ENCODE measurements at places on chromosomes 13 and 19.

DNA sequence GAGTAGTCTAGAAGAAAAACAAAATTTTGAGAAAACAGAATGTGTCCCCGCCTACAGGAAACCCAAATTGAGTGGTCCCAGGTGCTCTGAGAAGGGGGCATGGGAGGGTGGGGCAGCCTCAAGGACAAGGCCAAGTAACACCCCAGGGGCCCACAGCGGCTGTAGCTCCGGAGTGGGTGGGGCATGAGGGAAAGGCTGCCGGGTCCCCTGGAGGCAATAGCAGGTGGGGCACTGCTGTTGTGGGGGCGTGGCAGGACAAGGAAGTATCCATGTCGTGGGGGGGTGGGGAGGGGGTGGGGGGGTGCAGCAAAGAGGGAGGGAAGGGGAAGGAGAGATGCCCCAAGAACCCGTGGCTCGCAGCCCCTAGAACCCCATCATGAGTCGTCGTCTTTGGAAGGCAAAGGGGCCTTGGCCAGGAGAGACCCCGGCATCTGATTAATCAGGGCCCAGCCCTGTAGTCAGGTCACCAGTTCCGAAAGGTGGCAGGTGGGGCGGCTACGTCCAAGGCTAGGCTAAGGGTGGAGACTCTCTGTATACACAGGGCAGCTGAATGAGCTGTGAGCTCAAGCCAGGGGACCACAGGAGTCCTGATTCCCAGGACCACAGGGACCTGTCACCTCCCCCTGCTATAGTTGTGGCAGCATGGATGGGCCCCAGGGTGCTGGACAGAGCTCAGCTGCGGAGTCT is 7.5 kb upstream of the ISYNA1 start:
- DNase-seq = no peak

DNA sequence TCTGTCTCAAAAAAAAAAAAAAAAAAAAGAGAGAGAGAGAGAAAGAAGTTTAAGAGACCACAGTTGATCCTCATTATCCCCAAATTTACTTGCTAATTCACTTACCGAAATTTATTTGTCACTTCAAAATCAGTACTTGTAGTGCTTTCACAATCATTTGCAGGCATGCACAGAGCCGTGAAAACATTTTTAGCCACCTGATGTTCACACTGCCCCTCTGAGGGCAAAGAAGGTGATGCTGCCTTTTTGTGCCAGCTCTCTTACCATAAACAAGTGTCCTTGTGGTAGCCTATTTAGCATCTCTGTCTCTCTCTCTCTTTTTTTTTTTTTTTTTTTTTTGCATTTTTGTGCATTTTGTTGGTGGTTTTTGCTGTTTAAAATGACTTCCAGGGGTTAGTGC is 24.1 kb upstream of the CASP14 start:
- no peak for DNase-seq

GRCh38 chr13:39363382-39363772 is 239.6 kb downstream of the LHFPL6 start:
- DNase-seq = no peak

DNA sequence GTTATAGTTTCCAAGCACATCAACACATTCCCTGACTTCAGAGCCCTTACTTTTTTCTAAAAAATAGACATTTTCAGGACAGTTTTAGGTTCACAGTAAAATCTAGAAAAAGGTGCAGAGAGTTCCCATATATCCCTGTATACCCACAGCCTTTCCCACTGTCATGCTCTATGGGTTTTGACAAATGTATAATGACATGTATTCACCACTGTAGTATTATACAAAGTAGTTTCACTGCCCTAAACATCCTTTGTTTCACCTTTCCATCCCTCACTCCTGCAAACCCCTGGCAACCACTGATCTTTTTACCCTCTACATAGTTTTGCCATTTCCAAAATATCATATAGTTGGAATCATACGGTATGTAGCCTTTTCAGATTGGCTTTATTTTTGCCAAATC is 15.6 kb downstream of the NAA16 start:
- DNase-seq = no peak

DNA sequence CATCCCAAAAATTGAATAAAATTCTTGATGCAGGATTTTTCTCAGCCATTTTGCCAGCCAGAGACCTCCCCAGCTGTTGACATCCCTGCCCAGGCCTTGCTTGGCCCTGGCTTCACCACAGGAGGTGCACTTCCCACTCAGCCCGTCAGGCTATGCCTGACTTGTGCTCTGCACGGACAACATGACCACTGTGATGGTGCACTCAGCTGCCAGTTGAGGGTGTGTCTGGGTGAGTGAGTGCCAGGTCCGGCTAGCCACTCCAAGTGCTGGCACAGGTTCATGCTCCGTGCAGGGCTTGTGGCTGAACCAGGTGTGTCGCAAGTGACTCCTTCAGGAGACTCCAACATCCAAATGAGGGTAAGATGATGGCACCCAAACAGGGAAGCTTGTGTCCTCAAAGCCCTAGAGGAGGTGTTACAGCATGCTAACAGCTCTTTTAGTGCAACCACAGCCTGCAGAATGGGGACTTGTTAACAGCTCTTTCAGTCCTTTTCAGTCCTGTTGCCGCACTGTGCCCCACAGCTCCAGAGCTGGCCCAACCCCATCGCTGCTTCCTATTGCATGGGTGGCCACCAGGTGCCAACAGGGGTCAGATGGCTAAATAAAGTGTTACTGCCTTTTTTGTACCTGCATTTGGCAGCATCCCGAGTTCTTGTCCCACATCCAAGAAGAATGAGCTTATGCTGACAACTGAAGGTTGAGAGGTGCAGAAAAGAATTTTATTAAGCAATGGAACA is 380.7 kb downstream of the SLITRK5 start:
- DNase-seq = no peak

- no peak for DNase-seq
Measured at GRCh38 chr19:10612499-10613119, 12.7 kb upstream of the SLC44A2 start.

GRCh38 chr13:44271031-44271455 is 102.6 kb upstream of the SERP2 start:
- no peak for DNase-seq

GRCh38 chr19:51150627-51151026 is 8.5 kb downstream of the SIGLEC7 start:
- no peak for DNase-seq

GRCh38 chr13:34414616-34415015 is 527.5 kb upstream of the NBEA start:
- no peak for DNase-seq

Measured in stimulated activated CD8-positive, alpha-beta memory T cell treated with anti-CD3 and anti-CD28 coated beads, Interleukin-2, amount 100 ng/mL, for 1 hour (primary cell).